CD4-positive, alpha-beta memory T cell (primary cell): ENCODE measurements at places on chromosomes 12 and 14.

- no peak for DNase-seq
Observed at GRCh38 chr12:11824736-11825135, 175.3 kb downstream of the ETV6 start.

DNA sequence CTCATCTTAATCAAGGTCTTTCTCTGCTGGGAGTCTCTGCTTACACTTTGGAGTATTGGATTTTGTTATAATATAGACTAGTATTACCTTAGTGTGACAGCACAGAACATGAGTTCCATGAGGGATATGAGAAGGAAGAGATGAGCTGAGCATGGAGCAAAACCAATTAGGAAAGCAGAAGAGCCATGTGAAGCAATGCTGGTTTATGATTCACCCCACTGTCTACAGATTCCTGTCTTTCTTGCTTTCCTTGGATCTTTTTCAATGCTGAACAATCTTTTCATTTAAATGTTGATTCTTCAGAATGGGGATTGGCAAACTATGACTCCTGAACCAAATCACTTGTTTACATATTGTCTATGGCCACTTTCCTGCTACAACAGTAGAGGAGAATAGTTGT, 70.4 kb upstream of the KITLG start:
- no peak for DNase-seq

DNA sequence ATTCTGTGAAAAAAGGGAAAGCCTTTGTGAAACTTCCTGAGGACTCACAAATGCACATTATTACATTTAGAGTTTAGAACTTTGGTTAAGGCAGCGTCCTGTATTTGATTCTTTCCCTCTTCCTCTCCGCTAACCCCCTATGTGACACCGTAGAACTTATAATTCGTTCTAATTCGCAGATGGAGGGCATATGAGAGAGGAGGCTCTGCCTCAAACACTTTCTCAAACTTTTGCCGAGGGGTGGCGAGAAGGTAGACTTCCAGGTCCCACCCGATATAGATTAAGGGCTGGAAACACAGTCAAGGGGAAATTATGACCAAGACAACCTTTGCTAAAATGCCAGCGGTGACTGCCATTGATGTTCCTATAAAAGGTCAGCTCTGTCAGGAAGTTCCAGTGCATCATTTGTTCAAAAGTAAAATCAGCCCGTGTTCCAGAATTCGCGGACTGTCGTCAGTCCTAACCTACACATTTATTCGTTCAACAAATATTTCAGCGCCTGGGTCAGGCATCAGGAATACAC, 904 bp upstream of the PAPOLA start:
- no peak for DNase-seq

- DNase-seq = no peak
Observed at GRCh38 chr12:89253488-89253887, 98.8 kb downstream of the DUSP6 start.

DNA sequence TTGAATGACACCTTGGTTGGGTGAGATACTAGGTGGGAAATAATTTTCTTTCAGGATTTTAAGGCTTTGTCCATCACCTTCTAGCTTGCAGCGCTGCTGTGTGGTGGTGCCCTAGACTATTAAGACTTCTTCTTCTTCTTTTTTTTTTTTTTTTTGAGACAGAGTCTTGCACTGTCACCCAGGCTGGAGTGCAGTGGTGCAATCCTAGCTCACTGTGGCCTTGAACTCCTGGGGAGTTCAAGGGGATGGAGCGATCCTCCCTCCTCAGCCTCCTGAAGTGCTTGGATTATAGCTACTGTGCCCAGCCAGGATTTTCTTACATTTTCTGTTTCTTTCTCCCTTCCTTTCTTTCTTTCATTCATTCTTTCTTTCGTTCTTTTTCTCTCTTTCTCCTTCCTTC, 10.3 kb upstream of the MTA1 start:
- DNase-seq = no peak

DNA sequence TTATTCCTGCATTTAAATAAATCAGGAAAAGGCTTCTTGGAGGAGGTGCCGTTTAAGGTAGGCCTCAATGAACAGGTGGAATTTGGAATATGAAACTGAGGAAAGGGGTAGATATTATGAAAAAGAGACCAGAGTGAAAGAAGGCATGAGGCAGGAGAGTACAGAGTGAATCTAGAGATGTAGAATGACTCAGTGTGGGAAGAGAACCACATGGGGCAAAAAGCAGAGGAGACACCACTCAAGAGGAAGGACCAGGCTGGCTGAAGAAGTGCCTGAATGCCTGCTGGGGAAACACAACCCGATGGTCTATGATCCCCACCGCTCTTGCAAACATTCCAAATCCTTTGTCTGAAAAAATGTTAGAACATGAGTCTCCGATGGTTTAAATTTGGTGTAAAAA, 1134.1 kb downstream of the VRK1 start:
- no peak for DNase-seq

DNA sequence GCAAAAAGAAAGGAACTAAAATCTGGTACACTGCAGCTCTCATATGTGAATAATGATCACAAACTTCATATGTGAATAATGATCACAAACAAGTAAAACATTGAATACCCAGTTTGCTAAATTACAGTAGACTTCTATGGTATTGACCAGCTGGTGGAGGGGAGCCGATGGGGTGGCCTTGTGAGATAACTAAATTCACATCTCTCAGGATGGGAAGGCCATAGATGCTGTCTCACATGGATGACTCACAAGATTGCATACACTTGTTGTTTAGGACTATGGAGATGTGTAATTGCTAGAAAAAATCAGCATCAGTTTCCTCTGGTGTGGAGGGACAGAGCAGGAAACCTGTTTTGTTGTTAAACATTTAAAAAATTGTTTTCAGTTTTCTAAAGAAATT, 49.2 kb downstream of the ACACB start:
- DNase-seq = no peak

DNA sequence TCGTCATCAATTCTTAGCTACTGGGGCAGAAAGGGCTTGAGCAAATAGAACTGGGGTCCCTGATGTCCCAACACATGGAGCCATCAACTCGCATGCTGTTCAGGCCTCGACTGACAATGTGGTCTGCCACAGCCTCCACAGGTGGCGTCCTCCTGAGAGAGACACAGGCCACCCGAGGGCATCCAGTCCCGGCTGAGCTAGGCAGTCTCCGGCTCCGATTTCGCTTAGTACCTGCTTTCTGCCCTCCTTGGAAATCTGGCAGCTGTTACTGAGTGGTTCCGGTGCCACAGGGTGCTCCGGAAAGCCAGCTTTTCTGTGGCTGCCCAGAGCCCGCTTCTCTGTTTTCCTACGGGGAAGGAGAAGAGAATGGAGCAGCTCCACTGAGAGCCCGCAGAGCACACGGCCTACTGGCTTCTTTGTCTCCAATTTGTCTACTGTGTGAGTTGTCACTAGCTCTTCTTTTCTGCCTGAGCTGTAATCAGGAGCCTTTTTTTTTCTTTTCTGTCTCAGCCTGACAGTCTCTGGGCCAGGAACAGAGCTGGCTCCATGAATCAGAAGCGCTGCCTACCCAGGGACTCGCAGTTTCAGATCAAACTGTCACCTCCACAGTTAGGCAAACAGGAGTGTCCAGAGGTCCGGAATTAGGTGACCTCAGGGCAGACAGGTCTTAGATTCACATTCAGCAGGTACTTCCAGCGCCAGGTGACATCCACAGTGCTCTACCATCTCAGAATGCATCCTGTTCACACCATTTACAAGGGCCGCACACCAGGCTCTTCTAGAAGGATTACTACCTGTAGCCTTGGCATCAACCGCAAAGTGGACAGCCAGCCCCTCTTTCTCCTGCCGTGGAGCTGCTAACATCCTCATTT, 73.3 kb downstream of the MOK start:
- DNase-seq = no peak

DNA sequence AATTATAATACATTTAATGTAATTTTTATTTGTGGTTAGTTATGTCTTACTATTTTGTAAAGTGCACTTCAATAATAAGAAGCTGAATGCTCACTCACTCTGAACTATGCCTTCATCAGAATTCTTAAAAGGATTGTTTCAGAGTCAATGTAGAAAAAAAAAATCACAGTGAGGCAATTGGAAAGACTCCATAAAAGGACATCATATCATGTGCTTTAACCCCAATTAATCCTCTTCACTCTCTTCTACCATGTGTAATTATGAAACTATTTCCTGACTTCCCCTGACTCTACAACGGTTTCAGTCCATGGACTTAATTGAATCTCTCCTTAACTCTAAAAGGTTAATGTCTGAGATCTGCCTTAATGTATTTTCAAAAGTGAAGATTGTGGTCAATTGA, 250.4 kb upstream of the ALG10 start:
- no peak for DNase-seq

- no peak for DNase-seq
Observed at GRCh38 chr12:91988086-91988923, 157.3 kb downstream of the BTG1 start.

GRCh38 chr12:31298515-31298910, 27.4 kb downstream of the SINHCAF start:
- no peak for DNase-seq

DNA sequence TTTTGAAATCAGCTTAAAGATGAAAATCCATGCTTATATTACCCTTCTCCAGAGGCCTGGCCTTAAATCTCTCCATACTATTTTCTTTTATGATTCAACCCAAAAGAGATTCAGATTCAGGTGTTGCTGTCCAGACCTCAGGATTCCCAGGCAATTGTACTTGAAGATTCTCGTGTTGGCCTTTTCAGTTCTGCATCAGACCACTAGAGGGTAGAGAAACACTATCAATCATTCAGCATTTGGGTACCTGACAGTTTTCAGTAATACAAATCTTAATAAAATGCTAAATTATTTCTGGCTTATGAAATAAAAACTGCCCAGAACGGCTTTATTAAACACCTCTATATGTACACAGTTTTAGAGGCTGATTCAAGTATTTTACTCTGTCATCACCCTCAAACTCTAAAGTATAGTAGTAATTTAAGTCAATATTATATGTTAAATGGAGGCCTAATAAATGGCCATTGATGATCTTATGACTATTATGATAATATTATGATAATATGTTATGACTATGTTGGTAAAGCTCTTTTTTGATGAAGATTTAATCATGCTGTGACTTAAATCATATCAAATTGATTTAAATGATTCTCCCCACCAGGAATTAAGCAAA, 301.1 kb downstream of the DUSP6 start:
- DNase-seq = peak; percentile 46

GRCh38 chr12:101967506-101967905, 90.1 kb downstream of the DRAM1 start:
- DNase-seq = peak; percentile 32

DNA sequence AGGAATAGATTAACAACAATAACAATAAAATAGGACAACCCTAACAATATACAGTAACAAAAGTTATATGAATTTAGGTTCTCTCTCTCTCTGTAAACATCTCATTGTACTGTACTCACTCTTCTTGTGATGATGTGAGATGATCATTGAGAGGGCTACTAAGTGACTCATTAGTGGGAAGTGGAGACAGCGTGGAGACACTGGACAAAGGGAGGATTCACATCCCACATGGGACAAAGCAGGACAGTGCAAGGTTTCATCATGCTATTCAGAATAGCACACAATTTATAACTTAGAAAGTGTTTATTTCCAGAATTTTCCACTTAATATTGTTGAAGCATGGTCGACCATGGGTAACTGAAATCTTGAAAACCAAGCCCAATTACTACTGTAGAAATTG, 26.0 kb upstream of the SPATA7 start:
- no peak for DNase-seq

DNA sequence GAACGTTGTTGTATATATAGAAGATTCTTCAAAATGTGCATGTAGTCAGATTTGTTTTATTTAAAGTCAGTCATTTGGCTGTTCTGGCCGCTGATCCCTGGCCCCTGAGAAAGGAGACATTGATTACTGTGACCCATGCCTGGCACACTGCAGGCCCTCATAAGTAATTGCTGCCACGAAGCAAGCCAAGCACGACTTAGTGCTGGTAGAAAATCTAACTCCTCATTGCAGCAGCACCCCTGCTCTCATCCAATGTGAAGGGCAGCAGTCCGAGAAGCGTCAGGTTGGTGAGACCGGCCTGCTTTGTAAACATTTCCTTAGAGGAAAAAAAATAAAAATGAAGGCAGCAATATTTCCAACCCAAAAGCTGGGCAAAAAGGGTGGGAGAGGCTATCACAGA, 22.8 kb upstream of the TMTC2 start:
- no peak for DNase-seq
